DMS 273 treated with DMSO at 0.1 percent for 48 hours (cell line): ENCODE measurements at places on chromosomes 11 and 22.

- DNase-seq = no peak
These were observed 86.2 kb upstream of the SORL1-AS1 start for GRCh38 chr11:121539000-121539399.

DNA sequence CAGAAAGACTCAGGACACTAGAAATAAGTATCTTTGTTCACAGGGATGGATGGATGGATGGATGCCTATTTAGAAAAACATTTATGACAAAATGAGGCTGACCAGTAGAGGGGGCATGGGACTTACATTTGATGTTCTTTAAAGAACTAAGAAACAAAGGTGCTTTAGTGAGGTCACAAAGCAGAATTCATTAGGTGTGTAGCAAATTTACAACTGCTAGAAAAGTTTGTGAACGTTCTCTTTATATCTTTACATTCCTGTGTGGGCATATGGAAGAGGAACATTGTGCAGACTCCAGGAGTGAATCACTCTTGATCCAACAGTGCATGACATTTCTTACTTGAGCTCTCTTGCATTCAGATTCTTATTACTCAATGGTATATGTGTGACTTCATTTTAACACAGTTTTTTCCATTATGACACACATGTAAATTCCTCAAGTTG is 15.8 kb upstream of the SIK2 start:
- no peak for DNase-seq

DNA sequence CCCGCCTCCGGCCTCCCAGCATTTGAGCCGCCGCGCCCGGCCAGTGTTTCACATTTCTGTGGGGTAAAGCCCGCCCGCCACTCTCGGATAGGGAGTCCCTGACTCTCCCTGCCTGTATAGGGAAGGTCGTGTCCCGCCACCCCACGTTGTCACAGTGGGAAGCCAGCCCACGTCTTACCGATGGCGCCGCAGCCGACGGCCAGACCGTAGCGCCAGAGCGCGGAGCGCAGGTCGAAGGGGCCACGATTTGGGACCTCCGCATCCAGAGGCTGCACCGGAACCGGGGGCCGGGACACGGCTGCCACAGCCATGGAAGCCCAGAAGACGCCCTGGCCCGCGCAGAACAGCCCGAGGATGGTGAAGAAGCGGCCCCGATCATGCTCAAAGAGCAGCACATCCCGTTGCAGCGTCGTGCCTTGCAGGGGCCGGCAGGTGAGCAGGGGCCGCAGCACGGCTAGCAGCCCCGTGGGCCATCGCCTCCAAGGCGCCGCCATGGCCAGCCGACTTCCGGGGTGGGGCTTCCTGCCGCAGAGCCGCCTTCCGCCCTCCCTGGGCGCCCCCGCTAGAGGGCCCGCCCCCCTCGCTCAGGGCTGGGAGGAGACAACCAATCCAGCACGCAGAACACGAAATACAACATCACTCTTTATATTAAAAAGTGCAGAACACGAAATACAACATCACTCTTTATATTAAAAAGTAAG is at the start of gene TMEM223:
TMEM223 (minus strand) TSS at position 506 of the 701 bp plus-strand sequence; CDS start at position 494, 12 bp downstream.
- peak; percentile 27 for DNase-seq

- DNase-seq = no peak
These were observed 517 bp downstream of the SPINDOC start for GRCh38 chr11:63813563-63814382.

DNA sequence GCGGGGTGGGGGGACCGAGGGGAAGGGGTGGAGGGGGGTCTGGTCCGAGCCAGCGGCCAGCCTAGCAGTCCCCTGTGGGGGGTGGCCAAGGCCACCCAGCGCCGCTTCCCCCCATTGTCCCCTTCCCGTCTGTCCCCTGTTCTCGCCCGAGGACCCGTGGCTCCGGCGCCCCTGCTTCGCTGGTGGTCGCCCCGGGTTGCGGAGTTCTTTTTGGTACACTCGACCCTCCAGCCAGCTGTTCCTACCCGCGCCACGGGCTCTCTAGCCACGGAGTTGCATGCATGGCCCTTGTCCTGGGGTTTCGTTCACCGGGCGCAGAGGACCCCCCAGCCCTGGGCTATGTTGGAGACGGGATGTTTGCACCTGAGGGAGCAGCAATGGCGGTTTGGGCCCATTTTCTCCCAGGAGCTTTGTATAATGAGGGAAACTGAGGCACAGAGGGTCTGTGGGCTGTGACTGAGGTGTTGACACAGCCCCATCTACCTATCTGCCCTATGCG is 489 bp downstream of the RNF214 start:
- no peak for DNase-seq

- no peak for DNase-seq
These were observed 612.5 kb upstream of the LUZP2 start for GRCh38 chr11:23884341-23884740.

DNA sequence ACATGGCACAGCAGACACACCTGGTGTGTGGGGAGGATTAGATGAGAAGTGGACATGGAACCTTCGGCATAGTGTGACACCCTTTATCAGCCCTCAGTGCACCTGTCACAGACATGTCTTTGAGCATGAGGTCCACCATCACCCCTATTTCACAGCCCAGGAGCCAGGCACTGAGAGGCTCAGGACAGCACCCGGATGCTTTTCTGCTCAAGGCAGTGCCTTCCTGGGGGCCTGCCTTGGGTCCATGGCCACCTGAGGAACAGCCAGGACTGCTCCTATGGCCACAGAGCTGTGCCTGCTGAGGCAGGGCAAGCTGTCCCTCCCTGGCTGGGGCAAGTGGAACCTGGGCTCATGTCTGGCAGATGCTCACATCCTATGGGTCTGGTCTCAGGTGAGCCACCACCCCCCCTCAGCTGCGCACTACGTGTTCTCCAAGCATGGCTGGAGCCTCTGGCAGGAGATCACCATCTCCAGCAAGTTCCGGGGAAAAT is 75.8 kb downstream of the MORC2 start:
- no peak for DNase-seq

- no peak for DNase-seq
These were observed 7.7 kb downstream of the BIK start for GRCh38 chr22:43118024-43118849.

DNA sequence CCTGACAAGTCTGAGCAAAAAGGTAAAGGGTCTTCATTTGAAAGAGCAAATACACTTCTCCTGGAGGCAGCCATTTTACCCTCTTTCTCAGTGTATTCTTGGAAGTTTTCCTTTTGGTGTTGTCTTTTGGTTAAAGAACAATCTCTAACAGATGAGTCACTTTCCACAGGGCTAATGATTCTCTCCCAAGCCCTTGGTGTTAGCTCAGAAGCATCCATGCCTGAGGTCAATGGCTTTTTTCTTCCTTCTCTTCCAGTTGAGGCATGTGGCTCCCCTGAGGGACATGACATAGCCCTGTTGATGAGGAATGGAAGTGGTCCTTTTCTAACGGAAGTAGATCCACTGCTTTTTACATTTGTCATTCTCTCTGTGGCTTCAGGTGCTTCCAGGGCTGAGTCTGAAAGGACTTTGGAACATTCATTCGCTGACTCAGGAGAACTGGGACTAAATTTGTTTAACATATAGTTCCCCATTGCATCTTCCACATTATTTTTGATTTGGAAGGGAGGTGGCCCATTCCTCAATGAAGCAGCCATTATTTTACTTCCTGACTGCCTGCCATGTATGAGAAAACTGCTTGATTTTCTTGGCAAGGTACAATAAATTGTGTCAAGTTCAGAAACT is 13.8 kb upstream of the POGLUT3 start:
- no peak for DNase-seq

DNA sequence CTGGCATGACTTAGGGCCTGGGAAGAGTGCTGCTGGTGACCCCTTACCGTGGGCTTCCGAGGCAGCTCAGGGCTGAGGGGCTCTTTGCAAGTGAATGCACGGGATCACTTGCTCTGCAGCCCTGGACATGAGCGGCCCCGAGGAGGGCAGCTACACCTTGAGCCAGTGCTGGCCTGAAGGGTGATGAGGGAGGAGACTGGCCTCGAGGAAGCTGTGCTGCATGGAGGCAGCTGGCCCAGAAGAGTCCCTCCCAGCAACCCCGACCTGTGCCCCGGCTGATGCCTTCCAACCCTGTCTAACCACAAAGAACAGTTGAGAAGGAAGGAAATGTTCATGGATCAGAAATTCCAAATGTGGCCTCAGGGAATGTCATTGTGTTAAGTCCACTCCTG is 45.2 kb downstream of the TBX1 start:
- DNase-seq = no peak
